AG04449 (cell line): ENCODE measurements at places on chromosomes 12 and 14.

DNA sequence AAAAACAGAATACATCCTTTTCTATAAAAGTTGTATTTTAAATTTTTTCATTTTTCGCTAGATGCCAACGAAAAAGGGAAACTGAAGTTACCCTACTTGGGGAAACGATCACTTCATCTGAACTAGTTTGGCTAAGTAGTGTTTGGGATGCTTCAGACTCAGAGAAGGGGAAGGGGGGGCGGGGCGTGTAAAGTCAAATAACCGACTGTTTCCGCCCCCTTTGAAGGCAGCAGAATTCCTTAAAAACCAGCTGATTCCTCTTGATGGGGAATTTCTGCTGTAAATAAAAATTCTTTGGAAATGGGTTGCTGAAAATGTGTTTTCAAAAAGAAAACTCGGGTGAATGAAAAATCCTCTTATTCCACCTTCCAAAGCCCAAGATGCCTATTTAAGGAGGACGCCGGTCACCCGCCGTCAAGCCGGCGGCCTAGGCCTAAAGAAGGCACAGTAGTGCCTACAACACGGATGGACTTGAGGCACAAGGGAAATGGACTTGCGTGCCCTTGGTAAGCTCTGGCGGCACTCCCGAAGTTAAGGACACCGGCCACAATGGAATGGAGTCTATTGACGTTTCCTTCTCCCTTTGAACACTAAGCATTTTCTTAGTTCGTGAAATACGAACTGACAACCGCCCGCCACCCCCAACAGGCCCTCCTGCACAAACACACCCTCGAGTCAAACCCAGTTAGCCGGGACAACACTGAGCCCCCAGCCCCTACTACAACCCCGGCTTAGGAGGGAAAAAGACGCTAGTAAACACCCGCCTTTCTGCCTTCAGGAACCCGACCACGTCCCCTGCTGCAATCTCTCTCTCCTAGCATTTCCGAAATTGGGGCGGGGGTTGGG is 1.9 kb downstream of the ATXN2 start:
- DNase-seq = no peak

GRCh38 chr12:50650285-50650684 is 113.6 kb upstream of the ATF1 start:
- no peak for DNase-seq

- DNase-seq = no peak
Measured at GRCh38 chr12:57620245-57620935, 9.2 kb downstream of the ARHGEF25 start.

GRCh38 chr14:102430212-102430908 is 67.6 kb downstream of the TECPR2 start:
- no peak for DNase-seq

GRCh38 chr12:49160399-49160798 is 28.5 kb downstream of the TUBA1A start:
- DNase-seq = no peak

GRCh38 chr12:40464121-40464520 is 228.1 kb upstream of the CNTN1 start:
- DNase-seq = no peak

DNA sequence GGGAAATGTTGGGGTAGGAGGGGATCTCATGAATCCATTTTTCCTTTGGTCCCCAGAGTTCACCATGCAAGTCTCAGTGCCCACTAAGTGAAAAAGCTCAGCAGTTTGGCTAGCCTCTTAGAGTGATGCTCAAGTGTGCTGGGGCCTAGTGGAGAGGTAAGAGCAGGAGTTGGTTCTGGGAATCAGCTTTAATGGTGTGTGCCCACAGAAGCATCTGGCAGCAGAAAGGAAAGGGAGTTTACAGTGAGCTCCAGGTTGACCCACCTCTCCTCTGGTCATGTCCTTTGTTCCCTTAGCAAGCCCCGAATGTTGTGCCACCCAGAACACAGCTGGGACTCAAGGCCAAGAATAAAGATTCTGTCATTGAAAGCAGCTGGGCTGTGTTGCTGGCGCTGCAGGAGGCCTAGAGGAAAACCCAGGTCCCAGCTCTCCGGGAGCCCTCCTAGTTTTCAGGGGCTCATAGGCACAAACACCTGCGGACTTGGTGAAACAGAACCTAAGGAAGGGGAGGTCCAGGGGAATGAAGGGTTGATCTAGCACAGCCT is 320.8 kb downstream of the ZFP36L1 start:
- DNase-seq = no peak

GRCh38 chr14:70027785-70028428 is 148.7 kb downstream of the SMOC1 start:
- DNase-seq = no peak

- no peak for DNase-seq
Measured at GRCh38 chr14:58779376-58779775, 141.6 kb downstream of the DACT1 start.

DNA sequence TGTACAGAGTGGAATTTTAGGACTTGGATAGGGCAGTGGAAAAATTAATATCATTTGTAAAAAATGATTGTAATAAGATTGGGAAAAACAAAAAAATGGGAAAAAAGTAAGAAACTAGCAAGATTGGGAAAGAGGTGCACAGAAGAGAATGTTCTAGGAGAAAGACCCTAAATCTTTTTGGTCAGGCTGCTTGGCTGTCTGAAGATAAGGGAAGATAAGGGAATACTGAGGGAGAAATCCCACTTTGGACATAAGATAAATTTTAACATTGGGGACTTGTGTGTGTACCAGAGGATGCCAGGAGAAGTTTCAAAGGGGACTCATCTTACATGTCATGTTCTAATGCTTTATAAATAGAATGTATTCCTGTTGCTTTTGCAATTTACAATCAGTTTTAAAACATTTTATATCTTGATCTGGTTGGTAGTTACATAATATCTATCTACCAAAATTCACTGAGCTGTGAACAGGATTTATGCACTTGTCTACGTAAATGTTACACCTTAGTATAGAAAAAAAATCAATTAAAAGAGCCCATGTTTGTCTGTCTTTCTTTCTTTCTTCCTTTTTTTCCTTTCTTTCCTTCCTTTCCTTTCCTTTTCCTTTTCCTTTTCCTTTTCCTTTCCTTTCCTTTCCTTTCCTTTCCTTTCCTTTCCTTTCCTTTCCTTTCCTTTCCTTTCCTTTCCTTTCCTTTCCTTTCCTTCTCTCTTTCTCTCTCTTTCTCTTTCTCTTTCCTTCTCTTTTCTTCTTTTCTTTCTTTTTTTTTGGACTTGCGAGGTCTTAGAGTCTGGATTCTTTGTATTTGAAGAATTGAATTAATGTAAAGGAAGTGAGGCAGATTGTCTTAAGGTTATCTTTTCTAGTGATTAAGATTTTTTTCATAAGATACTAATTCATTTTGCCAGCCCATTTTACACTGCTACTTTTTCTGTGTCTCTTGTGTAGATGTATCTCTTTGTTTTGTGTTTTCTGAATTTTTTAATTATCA is 66.1 kb downstream of the KTN1 start:
- DNase-seq = no peak

DNA sequence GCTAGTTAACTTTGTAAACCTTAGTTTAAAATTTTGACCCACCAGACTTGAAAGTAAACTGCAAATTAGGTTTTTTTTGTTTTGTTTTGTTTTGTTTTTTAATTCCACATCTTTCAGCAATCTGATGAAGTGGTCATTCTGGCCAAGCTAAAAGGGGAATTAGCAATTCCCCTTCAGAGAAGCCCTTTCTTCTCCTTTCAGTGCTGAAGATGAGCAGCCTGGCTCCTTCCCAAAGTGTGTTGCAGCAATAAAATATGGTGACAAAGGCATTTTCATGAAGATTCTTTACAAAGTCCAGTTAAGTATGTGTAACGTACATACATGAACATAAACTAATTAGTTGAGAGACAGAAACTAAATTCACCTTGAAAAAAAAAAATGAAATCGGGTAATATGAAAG is 380.1 kb downstream of the NOVA1 start:
- DNase-seq = no peak

- no peak for DNase-seq
Measured at GRCh38 chr14:82786483-82786880, 1252.8 kb upstream of the SEL1L start.

DNA sequence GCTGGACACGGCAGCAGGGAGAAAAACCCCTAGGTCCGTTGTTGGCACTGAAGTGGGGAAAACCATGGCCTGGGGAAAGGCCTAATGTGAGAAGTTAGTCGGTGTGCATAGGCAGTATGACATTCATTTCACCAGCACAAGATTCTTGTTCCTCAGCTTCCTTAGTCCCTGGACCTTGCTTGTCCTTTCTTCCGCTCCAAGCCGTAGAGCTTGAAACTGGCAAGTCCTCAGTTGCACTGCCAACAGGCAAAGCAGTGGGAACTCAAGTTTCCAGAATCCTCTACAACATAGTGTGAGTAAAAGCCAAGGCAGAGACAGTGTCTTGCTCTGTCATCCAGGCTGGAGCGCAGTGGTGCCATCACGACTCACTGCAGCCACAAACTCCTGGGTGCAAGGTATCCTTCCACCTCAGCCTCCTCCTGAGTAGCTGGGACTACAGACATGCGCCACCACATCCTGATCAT is 138.5 kb upstream of the AMIGO2 start:
- DNase-seq = no peak

- DNase-seq = no peak
Measured at GRCh38 chr12:90987101-90987500, 17.7 kb downstream of the EPYC start.

- DNase-seq = no peak
Measured at GRCh38 chr14:102870994-102871831, 51.2 kb upstream of the AMN start.

- peak; percentile 51 for DNase-seq
Measured at GRCh38 chr12:120866108-120866507, 38.0 kb downstream of the SPPL3 start.

DNA sequence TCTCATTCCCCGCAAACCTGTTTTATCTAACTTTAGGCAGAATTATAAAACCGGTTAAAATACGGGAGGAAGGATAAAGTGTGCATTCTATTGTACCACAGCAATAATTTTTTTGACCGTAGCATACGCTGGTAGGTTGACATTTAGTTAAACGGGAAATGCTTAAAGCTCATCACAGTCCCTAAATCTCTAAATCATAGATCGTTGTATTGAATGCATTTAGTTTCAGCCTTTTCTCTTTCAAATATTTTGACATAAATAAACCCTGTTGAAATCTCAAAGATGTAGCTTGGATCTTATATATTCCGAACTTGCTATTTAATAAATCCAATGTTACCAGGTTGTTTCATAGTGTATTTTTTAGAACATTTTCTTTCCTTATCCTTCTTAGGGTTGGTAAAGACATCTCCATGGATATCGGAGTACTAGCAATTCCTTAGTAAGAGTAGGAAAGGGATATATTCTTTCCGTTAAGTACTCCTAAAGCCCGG is 798 bp downstream of the CLEC2B start:
- no peak for DNase-seq

GRCh38 chr12:106304797-106305196 is 2.3 kb downstream of the TCP11L2 start:
- no peak for DNase-seq

- DNase-seq = no peak
Measured at GRCh38 chr12:39483597-39483996, 40.7 kb upstream of the KIF21A start.

DNA sequence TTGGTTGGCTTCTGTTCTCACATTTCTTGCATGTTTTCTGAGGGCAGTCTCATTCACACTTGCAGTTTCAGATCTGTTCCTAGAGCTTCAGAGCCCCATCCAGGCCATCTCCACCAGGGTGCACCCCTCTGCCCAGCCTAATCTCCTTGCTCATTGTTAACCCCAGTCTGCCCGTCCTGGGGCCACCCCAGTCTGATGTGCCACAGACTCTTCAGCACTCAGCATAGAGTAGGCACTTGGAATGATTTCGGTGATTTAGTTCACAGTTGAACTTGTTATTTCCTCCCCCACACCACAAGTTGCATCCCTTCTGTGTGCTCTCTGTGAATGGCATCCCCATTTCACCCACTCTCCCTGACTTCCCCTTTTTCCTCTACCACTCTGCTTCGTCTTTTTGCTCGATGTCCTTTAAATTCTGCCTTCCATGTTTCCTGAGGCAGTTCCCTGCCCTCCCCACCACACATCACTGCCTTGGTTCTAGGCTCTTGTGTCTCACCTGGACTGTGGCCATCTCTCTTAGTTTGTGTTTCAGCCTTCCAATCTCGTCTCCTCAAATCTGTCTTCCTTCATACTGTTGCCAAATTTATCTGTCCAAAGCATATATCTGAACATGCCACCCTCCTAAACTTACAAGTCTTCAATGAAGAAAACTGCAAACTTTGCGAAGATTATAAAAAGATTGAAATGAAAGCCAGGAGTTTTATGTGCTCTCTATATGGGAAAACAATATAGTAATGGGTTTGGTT is 41.5 kb downstream of the ANO6 start:
- DNase-seq = no peak

- no peak for DNase-seq
Measured at GRCh38 chr12:116453631-116454030, 105.5 kb upstream of the MAP1LC3B2 start.

DNA sequence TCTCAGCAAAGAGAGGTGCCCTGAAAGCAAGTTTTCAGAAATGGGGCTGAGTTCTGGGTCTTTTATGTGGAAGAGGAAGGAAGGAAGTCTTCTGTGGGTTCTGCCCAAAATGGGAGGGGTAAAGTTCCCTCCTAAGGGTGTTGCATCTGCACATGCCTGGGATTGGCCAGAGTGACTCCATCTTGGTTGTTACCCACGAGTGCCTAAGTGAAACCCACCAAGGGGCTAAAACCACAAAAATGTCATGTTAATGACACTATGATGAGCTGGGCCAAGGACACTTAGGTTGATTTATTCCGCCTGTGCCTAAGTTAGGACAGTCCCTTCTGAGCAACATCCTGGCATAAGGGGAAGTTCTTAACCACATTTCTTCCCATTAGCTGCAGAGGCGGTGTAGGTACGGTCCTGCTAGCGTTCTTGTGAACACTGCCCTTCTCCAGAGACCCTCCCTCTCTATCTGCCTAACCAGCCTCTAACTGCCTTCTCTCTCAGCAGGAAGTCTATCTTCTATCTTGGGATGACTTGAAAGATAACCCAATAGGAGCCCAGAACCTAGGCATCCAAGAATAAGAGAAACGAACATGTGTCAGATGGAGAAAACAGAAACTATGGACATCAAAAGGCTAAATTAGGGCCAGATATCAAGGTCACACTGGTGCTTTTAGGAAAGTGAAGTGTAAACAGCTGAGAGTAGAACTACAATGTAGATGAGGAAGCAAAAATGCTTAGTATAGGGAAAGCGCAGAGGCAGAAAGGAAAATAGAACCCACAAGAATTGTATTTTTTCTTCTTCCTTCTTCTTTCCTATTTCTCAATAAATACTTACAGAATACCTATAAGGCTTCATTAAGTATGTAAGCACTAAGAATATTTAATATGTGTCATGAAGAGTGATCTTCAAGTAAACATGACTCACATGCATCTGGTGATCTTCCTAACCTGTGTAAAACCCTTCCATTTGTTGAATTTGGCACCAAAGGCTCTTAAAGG is 104.2 kb upstream of the AMN1 start:
- DNase-seq = no peak
